ENCODE measurements at places on chromosomes 3 and 15. TPM values are rescaled to one million over a fixed set of nuclear protein-coding genes. Genes with fewer than 3 reads are reported as not detected.

FNDC3B gene
- total RNA-seq = 70.0 TPM

ZSCAN29 gene
- 15.9 TPM for total RNA-seq

STARD9 gene
- 0.41 TPM for total RNA-seq

DMXL2 gene
- 15.4 TPM for total RNA-seq

SLC12A1 gene
- not detected for total RNA-seq

PLIN1 gene
- total RNA-seq = not detected

MST1R gene
- total RNA-seq = not detected

DLL4 gene
- 0.07 TPM for total RNA-seq

MYZAP gene
- total RNA-seq = not detected

THBS1 gene
- 128 TPM for total RNA-seq

DUOX2 gene
- not detected for total RNA-seq

NUTM1 gene
- total RNA-seq = not detected

CCDC13 gene
- not detected for total RNA-seq

SIDT1 gene
- not detected for total RNA-seq

IL17RD gene
- 0.81 TPM for total RNA-seq

TP63 gene
- not detected for total RNA-seq

PCOLCE2 gene
- total RNA-seq = 70.4 TPM

LRRC2 gene
- total RNA-seq = not detected

HTR3E gene
- total RNA-seq = not detected

CAND2 gene
- total RNA-seq = not detected

UBE3A gene
- 34.0 TPM for total RNA-seq

LMAN1L gene
- total RNA-seq = not detected

CAMK2N2 gene
- not detected for total RNA-seq

TMEM40 gene
- total RNA-seq = not detected

SCAMP5 gene
- 1.0 TPM for total RNA-seq

SLC33A1 gene
- total RNA-seq = 34.1 TPM

CNTN6 gene
- 0.12 TPM for total RNA-seq

FAM81A gene
- 4.1 TPM for total RNA-seq

MCF2L2 gene
- total RNA-seq = not detected

COL8A1 gene
- 36.4 TPM for total RNA-seq

SLC6A1 gene
- not detected for total RNA-seq

SHF gene
- 14.3 TPM for total RNA-seq

GUCA1C gene
- not detected for total RNA-seq

ITIH1 gene
- total RNA-seq = not detected

LYZL4 gene
- not detected for total RNA-seq

FSTL1 gene
- total RNA-seq = 6.6 TPM

DNAH12 gene
- 0.07 TPM for total RNA-seq

LNP1 gene
- total RNA-seq = 10.8 TPM

ZPLD1 gene
- total RNA-seq = not detected

BSN gene
- not detected for total RNA-seq

C15orf61 gene
- 2.9 TPM for total RNA-seq

FHIT gene
- 4.8 TPM for total RNA-seq

FETUB gene
- total RNA-seq = not detected

CFAP44 gene
- not detected for total RNA-seq

TMEM43 gene
- total RNA-seq = 73.4 TPM

CD96 gene
- not detected for total RNA-seq

CNTN4 gene
- 1.8 TPM for total RNA-seq

KLF13 gene
- total RNA-seq = 49.7 TPM

Data from Caki2 (cell line).